Stimulated activated CD8-positive, alpha-beta memory T cell treated with anti-CD3 and anti-CD28 coated beads, Interleukin-2, amount 100 ng/mL, for 1 hour (primary cell): ENCODE measurements at places on chromosomes 5 and 9.

DNA sequence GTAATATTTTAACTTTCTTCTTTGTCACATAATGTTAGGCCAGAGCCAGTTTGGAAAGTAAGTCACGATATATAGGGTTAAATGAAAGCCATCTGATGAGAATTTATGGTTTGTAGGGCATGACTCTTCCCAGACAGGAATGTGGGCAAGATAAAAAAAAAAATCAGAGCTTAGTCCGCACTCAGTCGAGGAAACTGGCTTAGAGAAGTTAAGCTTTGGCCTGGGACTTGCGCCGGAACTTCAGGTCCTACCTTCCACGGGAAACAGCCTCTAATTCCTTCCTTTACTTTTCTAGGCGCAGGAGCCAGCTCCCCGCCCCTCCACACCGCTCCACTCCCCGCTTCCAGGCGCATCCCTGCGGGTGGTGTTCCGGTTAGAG, 475 bp downstream of the DDX31 start:
- no peak for DNase-seq

DNA sequence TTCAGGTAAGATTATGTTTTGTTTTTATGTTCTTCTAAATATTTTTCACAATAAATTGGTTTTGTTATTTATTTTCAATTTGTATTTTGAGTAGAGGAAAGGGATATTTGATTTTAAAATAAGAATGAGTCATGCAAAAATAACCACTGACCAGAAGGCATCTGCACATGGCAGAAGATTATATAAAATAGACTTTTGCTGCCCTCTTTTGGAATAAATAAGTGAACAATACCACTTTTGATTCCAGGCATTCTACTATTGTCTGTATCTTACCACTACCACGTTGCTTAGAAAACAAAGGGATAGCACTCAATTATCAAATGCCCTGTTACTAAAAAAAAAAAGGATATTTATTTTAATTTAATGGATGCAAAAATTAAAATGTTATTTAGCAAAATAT, 227.3 kb upstream of the ITGA1 start:
- no peak for DNase-seq

GRCh38 chr9:130360672-130361071, 84.1 kb upstream of the ASS1 start:
- no peak for DNase-seq

GRCh38 chr5:1118738-1119137, 6.9 kb upstream of the SLC12A7 start:
- DNase-seq = no peak

DNA sequence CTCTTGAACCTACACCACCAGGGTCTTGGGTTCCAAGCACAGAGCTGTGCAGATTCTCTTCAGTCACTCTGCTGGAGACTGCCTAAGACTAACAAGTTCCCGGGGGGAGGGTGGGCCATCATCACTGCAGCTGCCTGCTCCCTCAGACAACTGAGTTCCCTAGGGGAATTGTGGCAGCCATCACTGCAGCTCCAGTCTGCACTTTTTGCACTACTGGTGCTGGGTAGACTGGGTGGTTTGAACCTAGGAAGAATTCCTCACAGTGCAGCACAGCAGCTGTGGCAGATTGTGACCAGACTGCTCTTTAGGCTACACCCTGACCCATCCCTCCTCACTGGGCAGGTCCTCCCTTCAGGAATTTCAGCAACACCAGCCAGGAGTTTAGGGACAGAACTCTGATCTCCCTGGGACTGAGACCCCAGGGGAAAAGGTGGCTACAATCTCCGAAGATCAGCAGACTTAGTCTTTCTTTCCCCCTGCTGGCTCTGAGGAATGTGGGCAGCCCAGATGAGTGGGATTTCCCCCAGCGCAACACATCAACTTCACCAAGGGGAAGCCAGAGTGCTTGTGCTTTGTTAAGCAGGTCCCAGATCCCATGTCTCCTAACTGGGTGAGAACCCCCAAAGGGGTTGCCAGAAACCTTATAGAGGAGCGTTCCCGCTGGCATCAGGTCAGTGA, 30.9 kb upstream of the RGMB start:
- no peak for DNase-seq

GRCh38 chr9:126893079-126893478, 21.5 kb upstream of the RALGPS1 start:
- DNase-seq = no peak

DNA sequence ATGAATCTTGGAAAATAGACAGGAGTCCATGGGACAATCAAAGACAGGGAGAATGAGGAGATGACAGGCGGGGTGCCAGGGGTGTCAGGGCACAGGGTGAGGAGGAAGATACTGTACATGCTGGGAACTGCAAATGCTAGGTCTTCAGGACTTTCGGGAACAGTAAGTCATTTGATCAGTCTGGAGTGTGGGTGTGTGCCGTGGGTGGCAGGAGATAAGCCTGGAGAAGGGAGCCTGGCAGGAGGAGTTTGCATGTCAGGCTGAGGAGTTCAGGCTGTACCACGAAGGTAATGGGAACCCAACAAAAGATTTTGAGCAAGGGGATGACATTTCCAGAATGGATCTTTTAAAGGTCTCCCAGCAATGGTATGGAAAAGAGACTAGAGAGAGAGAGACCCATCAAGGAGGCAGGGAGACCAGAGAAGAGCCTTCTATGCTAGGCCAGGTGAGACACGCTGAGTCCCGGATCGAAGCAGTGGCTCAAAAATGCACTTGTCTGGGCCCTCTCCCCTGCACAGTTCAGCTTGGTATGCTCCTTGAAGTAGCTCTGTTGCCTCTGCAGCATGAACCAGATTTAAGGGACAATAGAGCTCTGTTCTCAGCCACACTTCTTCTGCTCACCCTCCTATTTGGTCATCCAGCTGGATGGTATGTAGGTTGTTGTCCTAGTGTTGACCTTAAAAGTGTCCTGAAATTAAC, 77.0 kb upstream of the FER start:
- no peak for DNase-seq

DNA sequence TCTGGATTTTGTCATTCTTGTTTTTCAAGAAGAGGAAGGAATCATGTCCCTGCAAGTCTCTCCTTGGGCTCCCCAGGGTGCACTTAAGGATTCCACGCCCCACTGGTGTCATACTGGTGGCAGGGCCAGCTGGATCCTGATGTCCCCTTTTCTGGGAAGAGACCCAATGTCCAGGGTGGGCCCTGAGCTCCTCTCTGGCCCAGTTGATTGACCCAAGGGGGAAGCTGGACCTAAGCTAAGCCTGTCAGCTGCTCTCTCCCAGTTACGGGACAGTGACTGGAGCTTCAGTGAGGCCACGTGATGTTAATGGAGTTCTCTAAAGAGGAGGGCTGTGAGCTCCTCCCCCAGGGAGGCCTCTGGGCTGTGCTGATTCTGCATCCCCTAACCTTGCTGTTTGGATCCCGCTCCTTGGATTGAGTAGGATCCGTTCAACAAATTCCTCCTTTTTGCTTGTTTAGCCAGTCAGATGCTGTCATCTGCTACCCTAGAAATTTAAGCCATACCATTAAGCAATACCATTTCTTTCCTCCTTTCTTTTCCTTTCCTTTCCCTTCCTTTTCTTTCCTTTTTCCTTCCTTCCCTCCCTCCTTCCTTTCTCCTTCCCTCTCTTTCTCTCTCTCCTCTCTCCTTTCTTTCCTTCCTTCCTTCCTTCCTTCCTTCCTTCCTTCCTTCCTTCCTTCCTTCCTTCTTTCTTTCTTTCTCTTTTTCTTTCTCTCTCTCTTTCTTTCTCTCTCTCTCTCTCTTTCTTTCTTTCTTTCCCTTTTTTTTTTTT, 17.2 kb downstream of the NKX2-5 start:
- DNase-seq = no peak

GRCh38 chr5:93603793-93604643, 21.0 kb downstream of the NR2F1 start:
- no peak for DNase-seq

GRCh38 chr5:54049963-54050362, 260.4 kb downstream of the ARL15 start:
- DNase-seq = no peak

- no peak for DNase-seq
Measured at GRCh38 chr9:295576-295975, 80.9 kb downstream of the DOCK8 start.

- DNase-seq = no peak
Measured at GRCh38 chr9:73200694-73201452, 49.2 kb downstream of the ANXA1 start.

DNA sequence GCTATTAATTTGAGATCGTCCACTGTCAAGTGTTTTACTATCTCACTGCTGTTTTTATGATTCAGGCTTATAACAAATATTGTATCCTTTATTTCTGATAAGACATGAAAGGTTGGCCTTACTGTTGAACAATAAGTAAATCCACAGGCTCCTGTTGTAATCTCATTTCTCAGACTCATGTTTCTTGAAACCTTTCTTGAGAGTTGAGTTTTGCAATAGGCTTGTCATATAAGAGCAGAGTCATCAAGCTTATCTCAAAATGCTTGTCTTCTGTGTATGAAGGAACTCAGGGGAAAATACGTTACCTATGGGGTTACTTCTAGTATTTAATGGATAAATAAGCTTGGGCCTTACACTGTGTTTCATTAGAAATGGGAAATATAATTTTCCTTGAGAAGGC, 9.2 kb upstream of the TLX3 start:
- DNase-seq = no peak

DNA sequence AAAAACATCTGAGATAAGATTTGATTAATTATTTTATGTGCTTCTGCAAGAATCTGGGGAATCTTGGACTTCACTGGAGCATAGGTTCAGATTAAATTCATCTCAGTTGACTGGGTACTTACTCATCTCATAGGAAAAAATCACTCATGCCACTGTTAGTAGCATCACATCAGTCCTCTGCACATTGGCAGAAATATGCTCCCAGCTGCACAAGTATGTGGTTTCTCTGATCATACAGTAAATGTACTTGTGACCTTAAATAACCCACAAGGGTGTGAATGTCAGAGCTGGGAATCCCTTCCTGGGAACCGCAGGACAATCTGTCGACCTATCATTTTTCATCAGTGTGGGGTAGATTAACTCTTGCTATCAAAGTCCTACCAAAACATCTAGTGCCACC, 203.7 kb upstream of the SLC24A2 start:
- no peak for DNase-seq

DNA sequence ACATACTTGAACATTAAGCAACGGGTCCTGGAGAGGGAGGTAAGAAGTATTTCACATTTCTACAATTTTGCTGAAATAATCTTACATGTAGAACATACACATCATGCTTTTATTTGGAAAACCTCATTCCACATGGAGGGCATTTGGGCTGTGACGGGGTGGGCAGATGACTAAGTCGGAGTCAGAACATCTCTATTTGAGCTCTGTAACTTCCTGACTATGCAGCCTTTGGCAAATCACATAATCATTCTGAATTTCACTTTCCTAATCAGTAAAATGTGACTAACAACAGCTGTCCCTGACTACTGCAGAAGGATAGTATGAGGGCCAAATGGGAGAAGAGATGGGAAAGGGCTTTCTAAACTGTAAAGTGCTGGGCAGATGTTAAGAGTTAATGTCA, 17.1 kb upstream of the IL6ST start:
- DNase-seq = no peak

- no peak for DNase-seq
Measured at GRCh38 chr5:145445027-145445426, 390.1 kb downstream of the PRELID2 start.
